ENCODE measurements at places on chromosomes 13 and 19.

GRCh38 chr19:50647879-50648615 lies 1.2 kb upstream of the C19orf81 start:
- DNase-seq, result no peak

DNA sequence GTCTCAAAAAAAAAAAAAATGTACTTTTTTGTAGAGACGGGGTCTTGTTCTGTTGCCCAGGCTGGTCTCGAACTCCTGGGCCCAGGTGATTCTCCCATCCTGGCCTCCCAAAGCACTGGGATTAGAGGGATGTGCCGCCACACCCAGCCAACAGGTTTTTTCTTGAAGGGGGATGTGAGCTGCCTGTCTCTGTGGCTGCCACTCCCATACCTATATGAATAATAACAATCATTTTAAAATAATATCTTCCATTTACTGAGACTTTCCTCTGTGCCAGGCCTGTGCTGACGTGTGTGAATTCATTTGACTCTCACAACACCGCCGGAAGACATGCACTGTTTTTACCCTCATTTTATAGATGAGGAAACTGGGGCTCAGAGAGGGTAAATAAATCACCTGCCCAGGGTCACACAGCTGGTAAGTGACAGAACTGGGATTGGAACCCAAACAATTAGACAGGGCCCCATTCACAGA lies 7.2 kb upstream of the BCL3 start:
- DNase-seq, result no peak

DNA sequence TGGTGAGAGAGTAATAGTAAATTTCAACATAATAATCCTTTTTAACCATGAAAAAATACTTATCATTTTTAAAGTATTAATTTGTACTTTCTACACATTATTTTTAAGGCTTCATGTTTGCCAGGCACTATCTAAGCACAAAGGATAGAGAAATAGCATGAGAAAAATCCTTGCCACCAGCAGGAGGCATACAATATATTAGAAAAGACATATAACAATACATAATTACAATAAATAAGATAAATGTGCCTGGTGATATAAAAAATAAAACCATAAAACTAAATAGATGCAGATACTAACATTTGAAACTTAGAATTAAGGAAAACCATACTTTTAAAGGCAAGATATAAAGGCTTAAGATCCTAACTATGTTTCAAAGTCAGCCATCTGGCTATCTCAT lies 1256.4 kb downstream of the DIAPH3 start:
- no peak for DNase-seq

DNA sequence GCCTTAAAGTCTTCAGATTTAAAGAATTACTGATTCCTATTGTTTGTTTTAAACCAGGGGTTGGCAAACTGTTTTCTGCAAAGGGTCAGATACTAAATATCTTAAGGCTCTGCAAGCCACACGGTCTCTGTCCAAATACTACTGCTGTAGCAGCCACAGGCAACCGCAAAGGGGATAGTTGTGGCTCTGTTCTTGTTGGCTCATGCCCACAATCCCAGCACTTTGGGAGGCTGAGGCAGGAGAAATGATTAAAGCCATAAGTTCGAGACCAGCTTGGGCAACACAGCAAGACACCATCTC lies 22.4 kb downstream of the RANBP3 start:
- no peak for DNase-seq

GRCh38 chr19:49773663-49774350 lies 7.0 kb downstream of the AP2A1 start:
- no peak for DNase-seq

DNA sequence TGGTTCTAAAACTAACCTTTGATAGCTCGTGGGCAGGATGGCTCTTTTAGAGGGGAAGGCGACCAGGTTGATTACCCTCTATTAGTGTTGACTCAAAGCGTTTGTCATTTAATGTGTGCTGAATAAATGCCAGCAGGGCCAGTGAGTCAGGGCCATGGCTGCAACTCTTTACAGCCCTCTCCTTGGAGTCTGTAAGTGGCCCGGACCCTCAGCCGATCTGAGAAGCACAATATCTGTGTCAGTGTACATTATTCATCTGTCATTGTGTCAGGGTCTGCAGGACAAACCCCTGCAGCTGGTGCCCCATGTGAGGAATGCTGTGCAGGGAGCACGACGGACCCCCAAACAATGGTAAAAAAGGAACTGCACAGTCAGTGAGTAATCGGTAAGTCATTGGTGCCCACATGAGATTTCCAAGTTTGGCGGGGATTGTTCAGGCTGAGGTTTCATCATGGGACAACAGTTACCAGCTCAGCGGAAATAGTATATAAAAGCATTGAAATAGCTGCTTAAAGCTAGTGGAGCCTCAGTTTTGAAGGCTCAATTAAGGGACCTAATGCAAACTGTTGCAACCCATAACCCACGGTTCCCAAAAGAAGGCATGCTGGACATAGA lies 139.1 kb downstream of the ZNF675 start:
- DNase-seq, result no peak

- DNase-seq, result peak; percentile 88
Measured at GRCh38 chr19:17932485-17933338, at the start of gene CCDC124. CCDC124 (plus strand) TSS chr19:17933015; CDS start chr19:17936421, 3,406 bp downstream.

DNA sequence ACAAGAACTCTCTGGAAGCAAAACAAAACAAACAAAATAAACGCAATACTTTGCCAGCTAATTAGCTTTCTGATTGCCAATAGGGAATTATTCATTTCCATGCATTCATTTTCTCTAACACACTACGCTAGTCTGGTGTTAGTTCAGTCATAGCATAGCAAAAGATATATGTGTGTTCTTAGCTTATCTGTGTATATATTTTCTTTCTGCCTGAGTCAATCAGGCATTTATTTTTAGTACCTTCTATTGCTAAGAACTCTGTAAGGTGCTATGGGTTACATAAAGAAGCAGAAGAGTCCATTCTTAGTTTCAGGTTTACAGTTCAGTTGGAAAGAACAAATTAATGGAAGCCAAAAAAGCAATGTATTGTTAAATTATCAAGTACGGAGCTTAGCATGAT lies 490.9 kb downstream of the KLF5 start:
- DNase-seq, result no peak

- no peak for DNase-seq
Measured at GRCh38 chr13:112193463-112194166, 126.7 kb downstream of the SOX1 start.

DNA sequence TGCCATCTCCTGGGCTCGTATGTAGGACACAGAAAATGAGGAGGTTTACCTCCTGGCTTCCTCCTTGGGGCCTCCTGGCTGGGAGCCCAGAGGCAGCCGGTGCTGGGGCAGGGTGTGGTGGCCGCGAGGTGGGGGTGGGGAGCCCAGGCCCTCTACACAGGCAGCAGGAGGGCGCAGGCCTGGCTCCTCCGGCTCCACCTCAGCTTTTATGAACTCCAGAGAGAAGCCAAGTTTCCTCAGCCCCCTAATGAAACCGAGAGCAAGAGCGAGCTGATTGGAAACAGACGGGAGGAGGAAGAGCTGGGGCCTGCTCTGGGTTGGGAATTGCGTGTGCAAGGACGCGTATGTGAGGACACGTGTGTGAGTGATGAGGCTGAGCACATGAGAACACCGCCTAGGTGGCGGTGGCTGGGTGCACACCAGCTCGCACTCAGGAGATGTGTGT lies 23.1 kb downstream of the LYL1 start:
- peak; percentile 83 for DNase-seq

- DNase-seq, result no peak
Measured at GRCh38 chr13:32589471-32589870, 3.2 kb downstream of the PDS5B start.

- no peak for DNase-seq
Measured at GRCh38 chr13:94115054-94115453, 364.4 kb downstream of the DCT start.

- DNase-seq, result no peak
Measured at GRCh38 chr13:113283904-113284303, 13.1 kb upstream of the LAMP1 start.

DNA sequence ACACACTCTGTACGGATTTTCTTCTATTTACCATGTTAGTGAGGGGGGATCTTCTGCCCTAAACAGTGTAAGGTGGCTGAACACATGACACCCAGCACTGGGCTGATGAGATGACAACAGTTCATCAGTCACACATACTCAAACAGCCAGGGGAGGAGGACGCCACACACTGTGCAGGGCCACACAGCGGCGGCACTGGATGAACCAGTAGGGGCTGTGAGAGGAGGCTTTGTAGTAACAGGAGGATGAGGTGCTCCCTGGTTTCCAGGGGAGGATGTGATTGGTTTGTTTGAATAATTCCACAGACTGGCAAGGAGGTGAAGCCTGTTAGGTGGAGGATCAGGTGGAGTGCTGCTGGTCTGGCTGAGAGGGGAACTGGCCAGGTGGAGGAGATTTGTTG lies 16.3 kb upstream of the GTF3A start:
- DNase-seq, result no peak

- peak; percentile 89 for DNase-seq
Measured at GRCh38 chr19:869245-870177, 10.0 kb downstream of the CFD start.

- DNase-seq, result no peak
Measured at GRCh38 chr13:26457212-26457611, 100.3 kb upstream of the WASF3 start.

DNA sequence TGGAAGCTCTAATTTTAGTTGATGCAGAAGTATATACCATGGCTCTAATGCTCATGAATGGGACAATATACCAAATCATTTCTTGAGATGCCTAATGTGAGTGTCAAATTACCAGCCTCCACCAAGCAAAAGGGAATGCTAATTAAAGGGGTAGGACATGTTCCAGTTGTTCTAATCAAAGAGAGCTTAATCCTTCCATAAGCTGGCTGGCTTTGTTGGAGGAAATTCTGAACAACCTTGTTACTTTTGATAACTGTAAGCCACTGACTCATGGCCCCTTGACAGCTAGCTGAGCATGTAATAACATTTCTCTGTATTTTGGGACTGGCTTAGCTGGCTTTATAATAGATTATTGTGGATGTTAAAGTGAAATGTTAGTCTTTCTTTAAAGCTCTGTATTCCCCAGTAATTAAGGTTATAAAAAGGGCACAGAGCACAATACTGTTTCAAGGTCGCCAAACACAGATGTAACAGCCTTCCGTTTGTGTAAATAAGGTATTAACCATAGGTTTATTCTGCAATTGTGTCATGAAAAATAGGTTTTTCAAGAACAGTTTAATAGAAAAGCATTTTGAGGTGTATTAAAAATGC lies 1194.0 kb downstream of the PCDH9 start:
- DNase-seq, result no peak

- no peak for DNase-seq
Measured at GRCh38 chr13:113882716-113883115, 18.8 kb upstream of the GAS6 start.

- no peak for DNase-seq
Measured at GRCh38 chr19:13747098-13747453, 17.2 kb upstream of the MRI1 start.

DNA sequence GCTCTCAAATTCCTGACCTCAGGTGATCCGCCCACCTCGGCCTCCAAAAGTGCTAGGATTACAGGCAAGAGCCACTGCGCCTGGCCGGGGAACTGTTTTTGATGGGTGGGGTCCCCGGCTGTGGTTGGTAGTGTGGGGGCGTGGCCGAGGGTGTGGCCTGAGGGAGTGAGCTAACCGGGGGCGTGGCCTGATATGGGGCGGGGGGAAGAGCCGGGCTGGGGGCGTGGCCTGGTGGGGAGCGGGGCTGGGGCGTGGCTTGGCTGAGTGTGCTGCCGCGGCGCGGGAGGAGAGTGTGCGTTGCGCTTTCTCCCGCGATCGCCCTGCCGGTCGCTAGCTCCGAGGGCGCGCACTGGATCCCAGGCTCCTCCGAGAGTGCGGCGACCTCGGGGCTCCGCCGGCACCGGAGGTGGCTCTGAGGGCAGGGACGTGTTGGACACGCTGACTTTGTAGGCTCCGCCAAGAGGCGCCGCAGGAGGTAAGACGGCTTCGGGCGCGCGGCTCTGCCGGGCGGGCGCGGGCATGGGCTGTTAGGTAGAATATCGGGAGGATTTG lies at the start of gene SPATA13:
TSS of gene SPATA13 (plus strand) at position 263 of the 552 bp plus-strand sequence. CDS start 62,210 bp downstream, outside the sequence.
- peak; percentile 97 for DNase-seq

DNA sequence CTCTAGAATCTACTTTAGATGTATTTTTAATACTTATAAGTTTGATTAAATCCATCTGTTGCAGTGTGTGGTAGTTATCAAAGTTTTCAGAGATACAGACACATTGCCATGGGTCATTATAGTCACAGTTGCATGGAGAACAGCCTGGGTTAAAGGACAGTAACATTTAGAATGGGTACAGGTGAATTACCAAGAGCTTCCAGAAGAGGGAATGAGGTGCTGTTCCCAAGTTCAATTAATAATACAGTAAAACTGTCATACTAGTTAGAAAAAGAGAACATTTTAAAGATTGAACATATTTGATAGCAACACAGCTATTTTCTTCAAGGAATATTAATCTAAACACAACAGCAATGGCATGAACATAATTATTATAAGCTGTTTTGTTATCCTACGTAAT lies 322.6 kb upstream of the SLC10A2 start:
- DNase-seq, result no peak

DNA sequence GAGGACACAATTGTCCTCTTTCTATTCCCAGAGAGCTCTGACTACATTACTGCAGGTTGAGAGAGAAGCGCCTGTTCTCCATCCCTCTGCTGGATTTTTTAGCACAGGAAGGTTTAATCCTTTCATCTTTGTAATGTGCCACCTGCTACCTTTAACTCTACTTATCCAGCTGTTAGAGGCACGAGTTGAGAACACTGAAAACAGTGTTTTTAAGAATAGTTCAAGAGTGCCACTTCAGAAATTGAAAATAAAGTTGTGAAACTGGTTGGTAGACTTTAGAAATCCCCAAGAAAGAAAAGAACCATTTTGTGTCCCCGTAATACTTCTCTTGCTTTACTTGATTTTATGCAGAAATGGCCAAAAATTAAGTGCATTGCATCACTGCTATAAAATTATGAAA lies 20.6 kb downstream of the FREM2 start:
- DNase-seq, result no peak

GRCh38 chr13:112103961-112104880 lies 37.3 kb downstream of the SOX1 start:
- no peak for DNase-seq

- no peak for DNase-seq
Measured at GRCh38 chr19:43467730-43468129, 2.3 kb upstream of the LYPD3 start.

- no peak for DNase-seq
Measured at GRCh38 chr19:13984875-13985741, 21.0 kb downstream of the RFX1 start.

- DNase-seq, result no peak
Measured at GRCh38 chr13:42272804-42273175, 838 bp downstream of the AKAP11 start.
